Hepatic stellate cell (primary cell): ENCODE measurements at places on chromosomes 5 and 9.

GRCh38 chr5:176660530-176660859 is 13.2 kb downstream of the TSPAN17 start:
- no peak for DNase-seq

DNA sequence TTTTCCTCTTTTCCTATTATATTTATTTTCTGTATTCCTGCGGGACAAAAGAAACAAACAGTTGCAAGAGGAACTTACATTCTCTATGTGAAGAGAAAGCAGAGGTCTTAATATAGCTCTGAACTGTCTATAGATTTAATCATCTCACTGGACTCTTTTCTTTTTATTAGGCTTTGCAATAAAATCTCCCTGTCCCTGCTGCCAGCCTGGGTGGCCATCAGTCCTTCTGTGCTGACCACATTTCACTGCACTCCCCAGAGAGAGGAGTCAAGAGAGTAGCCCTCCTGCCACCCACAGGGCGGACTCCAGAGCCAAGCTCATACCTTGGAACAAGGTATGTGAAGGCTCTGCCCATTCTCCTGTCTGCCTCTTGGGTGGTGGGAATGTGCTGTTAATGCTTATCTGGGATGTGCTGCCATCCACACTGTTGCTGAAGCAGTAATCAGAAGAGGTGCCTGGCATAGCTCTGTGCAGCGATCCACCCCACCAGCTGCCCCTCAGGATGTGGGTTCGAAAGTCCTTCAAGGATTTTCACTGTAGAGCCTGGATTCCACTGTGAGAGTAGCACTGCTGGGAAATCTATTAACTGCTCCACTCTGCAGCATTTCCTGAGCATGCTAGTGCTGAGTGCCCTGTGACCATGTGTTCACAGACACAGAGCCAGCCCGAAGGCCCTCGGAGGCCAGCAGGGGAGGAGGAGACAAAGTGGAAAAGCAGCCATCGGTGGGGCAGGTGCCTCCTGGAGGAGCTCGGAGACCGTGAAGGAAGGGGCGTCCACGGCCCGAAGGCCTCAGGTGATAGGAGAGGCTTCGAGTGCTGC is 334.6 kb downstream of the MED10 start:
- no peak for DNase-seq

- DNase-seq, result no peak
Measured at GRCh38 chr9:81906671-81907070, 21.6 kb upstream of the SPATA31D4 start.

- peak; percentile 48 for DNase-seq
Measured at GRCh38 chr5:55480781-55481180, 54.0 kb downstream of the PLPP1 start.

- DNase-seq, result no peak
Measured at GRCh38 chr5:175561085-175561484, 82.7 kb downstream of the SFXN1 start.

- DNase-seq, result no peak
Measured at GRCh38 chr5:143680672-143681259, 131.2 kb upstream of the HMHB1 start.

GRCh38 chr5:132971483-132972435 is 8.3 kb upstream of the AFF4 start:
- no peak for DNase-seq

GRCh38 chr9:115989831-115990230 is 163.8 kb upstream of the PAPPA start:
- DNase-seq, result no peak

- DNase-seq, result no peak
Measured at GRCh38 chr5:109917154-109917546, 227.4 kb downstream of the MAN2A1 start.

- DNase-seq, result no peak
Measured at GRCh38 chr5:119398727-119399466, 43.1 kb downstream of the TNFAIP8 start.

DNA sequence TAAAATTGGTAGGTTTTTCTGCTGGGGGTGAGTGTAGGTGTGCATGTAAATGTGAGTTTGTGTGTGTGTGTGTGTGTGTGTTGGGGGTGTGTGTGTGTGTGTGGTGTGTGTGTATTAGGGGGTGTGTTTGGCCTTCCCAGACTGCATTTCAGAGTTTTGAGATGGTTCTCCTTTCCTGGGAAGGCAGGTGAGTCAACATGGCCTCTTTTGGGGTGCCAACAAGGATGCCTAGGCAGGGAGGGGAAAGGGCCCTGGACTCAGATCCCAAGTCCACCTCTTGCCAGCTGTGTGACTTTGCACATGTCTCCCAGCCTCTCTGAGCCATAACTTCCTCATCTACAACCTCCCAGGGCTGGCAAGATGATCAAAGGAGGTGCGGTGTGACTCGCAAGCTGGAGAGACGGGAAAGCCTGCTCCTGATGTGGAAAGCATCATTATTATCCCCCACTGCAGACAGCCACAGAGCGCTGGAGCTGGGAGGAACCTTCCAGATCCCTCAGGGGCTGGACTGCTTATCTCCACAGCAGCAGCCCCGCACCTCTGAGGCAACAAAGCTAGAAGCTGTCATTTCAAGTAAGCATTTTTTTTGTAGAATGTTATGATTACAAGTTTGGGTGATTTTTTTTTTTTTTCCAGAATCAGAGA is 63.5 kb upstream of the TBC1D2 start:
- no peak for DNase-seq

GRCh38 chr5:172505403-172505759 is 51.1 kb upstream of the SH3PXD2B start:
- no peak for DNase-seq

GRCh38 chr5:173441053-173441628 is 112.9 kb upstream of the STC2 start:
- DNase-seq, result no peak

DNA sequence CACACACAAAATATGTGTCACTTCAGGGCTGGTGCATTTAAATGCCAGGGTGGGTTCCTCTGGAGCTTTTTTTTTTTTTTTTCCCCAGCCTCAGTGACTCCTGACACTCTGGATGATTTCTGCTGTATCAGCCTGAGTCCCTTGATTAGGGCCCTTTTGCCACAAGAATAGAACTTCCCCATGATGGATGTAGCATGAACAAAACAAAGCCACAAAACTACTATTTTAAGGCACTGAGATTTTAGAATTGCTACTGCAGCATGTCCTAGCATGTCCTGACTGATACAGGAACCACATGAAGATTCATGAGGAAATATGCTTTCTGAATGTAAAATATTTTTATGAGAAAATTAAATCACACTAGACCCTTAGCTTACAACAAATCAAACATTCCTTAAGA is 13.9 kb upstream of the ADGRD2 start:
- DNase-seq, result no peak

DNA sequence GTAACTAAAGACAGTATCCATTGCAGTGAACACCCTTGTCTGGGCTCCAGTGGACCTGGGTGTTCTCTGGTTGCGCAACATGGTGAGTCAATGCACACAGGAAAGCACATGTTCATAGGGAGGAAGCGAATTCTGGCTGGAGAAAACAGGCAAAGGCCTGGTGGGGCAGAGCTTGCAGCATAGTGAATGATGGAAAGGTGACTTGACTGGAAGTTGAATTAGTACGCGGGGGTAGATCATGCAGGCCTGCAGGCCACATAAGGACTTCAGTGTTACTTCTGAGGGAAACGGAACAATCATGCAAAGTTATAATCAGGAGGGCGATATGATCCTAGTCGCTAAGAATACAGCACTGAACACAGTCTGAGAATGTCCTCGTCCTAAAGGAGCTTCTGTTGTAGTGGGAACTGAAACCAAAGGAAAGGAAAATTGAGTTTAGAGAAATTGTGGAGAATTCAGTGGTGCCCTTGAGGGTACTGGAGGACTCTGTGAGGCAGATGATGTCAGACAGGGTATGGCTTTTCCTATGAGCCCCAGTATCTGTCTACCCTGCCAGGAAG is 71.9 kb upstream of the RANBP3L start:
- DNase-seq, result no peak

DNA sequence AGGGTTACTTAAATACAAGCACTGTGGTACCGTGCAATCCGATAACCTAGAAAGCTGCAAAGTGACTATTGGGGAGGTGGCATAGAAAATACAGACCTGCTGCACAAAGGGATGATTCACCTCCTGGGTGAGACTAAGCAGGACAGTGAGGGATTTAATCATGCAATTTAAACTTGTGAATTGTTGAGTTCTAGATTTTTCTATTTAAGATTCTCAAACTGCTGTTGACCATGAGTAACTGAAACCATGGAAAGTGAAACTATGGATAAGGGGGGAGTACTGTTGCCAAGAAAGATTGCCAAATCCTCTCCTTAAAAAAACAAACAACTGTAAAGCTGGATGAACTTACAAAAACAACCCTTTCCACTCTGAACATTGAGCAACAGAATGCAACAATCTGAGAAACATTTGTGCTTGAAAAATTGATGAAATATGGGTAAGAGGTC is 61.5 kb upstream of the NUDT12 start:
- no peak for DNase-seq

- DNase-seq, result no peak
Measured at GRCh38 chr5:53962306-53962705, 348.1 kb downstream of the ARL15 start.

DNA sequence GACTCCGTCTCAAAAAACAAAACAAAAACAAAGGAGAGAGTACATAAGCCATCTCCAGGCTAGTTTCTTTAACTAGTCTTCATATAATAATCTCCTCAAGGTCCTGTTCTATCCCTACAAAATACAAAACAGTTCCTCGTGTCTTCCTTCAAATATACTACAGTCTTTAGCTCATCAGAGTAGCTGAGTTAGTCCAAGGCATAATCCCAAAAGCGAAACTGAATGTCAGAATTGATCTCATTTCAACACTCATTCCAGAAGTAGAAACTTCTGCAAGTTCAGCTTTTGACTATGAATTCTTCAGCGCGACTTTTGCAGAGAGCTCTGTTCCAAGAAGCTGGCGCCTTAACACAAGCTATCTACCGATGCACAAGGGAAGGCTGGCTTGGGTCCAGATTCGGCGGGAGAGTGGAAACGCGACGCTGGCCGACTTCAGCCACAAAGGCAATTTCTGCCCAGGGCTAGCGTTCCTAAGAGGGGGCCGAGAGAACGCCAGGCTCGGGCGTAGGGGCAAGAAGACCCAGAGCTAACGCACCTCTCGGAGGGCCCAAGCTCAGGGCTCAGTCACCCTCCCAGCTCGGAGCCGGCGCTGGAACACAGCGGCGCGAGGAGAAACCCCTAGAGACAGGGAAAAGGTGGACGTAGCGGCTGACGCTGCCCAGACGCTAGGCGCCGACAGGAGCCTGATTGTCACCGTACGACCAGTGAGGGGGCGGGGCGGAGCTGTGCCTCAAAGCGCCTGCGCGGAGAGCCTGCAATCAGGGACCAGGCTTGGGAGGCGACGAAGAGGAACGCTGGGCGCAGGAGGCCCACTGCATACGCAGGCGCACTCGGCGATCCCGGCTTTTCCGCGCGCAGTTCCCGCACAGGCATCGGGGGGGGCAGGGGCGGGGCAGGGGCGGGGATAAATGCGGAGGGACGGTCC is 469 bp upstream of the HSDL2 start:
- peak; percentile 94 for DNase-seq

DNA sequence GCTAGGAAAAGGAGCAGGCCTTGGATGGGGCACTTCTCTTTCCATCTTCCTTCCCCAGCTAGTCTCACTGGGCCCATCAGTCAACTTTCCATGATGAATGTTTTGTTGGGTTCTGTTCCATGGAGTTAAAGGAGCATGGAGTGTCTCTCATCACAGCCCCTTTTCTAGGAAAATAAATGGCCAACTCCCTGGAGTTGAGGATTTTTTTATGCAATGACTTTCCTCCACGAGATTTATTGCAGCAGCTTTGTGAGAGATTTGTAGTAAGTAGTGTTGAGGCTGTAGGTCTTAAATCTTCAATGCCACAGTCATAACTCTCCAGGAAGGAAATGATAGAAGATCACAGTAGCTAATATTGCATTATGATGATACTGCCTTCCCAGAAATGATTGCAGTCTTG is 45.6 kb upstream of the SLC44A1 start:
- no peak for DNase-seq

GRCh38 chr9:95874303-95874988 is 1.0 kb upstream of the ERCC6L2 start:
- no peak for DNase-seq

GRCh38 chr9:36855448-36856315 is 178.4 kb downstream of the PAX5 start:
- no peak for DNase-seq

- DNase-seq, result no peak
Measured at GRCh38 chr5:111756581-111757354, at the start of gene NREP. Gene NREP (minus strand): TSS chr5:111757194. CDS start chr5:111755772, 1,422 bp downstream.

DNA sequence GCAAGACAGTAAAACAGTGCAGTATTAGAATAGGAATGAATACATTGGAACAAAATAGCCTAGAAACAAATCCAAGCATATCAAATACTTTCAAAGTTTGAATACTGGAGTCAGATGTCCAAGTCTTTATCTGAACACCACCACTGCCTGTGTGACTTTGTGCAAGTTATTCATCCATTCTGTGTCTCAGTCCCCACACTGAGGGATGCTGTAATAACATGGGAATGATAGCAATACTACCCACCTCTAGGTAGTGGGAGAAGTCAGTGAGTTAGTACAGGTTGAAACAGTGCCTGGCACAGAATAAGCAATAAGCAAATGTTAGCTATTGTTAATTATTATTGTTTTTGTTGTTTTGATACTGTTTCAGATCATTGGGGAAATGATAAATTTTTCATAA is 130.9 kb downstream of the SUSD1 start:
- DNase-seq, result no peak

DNA sequence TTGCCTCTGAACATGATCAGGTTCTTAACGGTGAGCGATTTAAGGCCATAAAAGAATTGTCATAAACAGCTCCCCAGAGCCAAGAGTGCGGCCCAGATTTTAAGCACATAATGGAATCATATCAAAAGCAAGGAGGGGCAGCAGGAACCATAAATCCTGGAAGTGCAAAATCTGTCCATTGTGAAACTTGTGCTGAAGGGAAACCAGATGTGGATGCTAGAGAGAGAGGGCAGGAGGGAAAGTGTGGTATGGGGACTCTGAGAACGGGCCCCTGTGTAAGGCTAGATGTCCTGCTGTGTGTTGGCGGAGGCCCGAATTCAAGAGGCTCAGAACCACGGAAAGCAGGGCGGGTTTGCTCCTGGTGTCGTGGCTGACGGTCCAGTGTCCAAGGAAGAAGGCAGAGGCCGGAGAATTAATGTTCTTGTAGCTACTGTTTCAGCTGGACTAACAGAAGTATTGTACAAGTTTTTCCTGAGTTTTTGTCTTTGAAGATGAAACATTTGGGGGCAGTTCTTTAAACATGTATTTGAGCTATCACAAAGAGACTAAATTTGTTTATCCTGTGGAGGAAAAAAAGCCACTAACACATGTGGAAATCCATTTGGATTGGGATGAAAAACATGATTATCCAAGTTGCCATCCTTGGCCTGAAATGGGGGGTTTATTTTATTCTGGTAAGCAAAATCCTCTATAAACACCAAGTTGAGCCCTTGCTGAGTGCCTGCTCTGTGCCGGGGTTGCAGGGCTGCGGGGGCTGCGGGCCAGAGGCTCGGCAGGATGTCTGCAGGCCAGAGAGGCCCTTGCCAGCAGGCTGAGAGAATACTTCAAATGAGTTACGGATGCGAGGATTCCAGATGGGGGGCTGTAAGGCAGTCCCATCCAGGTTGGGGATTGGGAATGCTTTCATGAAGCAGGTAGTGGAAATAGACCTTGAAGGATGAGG is 9.2 kb upstream of the CXCL14 start:
- DNase-seq, result no peak
